Endothelial cell (in vitro differentiated cells): ENCODE measurements at places on chromosomes 4 and X.

DNA sequence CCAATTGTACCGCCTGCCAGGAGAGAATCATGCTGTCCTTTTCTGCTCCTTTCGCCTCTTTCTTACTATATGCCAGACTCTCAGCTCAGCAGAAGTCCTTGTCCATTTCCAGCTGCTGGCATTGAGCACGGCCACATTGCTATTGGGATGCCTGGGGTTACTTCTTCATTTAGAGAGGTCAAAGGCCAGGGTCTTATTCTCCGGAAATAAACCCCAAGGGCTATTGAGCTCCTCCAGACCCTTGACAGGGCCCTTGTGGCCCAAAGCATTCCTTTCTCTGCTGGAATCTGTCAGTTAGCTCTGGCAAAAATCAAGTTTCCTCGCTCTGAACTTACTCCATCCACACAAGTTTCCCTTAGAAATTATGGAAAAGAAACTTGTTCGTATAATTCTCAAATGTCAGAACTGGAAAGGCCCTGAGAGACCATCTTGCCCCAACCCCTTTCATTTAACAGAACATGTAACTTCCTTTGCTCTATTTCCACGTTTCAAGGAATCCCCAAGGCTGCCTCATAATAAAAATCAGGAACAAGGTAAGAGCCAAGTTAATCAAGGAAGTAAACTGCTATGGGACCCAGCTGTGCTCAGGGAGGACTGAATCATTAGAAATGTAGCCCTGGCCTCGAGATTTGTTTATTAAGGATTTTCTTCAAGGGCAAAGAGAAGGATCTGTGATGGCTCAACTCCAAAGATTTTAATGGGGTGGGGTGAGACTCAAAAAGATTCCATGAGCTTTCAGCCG lies 11.8 kb downstream of the AKAP4 start:
- DNase-seq = no peak

- no peak for DNase-seq
Measured at GRCh38 chr4:80948995-80949394, 81.5 kb upstream of the BMP3 start.

GRCh38 chrX:119618439-119618838 lies 12.2 kb upstream of the NKRF start:
- DNase-seq = no peak

DNA sequence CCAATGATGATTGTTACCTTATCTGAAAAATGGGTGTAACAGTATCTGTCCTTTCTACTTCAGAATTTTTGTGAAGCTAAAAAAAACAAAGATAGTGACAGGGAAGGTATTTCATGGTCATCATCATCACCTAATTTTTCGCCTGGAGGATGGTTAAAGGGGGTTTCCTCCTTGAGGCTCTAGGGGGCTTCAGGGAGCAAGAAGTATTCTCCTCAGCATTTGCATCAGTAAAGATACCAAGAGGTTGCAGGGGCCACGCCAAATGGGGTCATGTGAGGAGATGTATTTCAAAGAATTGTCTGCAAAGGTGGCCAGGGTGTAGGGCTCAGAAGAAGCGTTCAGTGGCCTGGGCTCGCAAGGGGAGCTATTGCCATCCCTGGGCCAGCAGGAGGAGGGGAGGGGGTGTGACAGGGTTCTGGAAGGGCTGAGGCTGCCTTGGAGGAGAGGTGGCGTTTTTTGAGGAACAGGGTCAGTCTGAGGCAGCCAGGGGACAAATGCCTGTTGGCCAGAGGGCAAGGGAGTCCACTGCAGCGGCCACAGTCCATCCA lies 7.3 kb upstream of the NSG1 start:
- no peak for DNase-seq
